ENCODE measurements at places on chromosomes 12 and 14. TPM values are rescaled to one million over a fixed set of nuclear protein-coding genes. Genes with fewer than 3 reads are reported as not detected.
A peak's percentile ranks its signal among the peaks of the same experiment; 100 is the strongest.

DNA sequence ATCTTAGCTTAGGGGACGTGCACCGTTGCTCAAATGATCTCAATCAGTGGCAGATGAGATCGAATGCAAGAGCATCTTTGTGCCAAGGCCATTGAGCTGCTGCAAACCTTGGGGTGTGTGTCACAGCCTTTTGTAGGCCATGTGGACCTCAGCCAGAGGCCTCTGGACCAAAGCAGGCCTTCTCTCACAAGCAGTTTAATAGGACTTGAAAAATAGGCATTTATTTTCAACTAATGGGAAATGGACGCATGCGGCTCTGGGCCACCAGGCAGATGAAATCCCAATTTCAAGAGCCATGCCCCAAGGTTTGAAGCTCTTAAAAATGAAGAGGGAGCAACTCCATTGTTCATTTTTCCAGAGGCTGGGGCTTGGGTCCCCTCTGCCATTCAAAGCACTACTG is 87.3 kb downstream of the TTC7B start:
- no peak for DNase-seq

- no peak for DNase-seq
Observed at GRCh38 chr12:50557421-50557820, 52.6 kb downstream of the DIP2B start.

- DNase-seq: no peak
Observed at GRCh38 chr12:64080319-64081007, 141.6 kb downstream of the KICS2 start.

- DNase-seq: no peak
Observed at GRCh38 chr12:123602651-123603195, 824 bp downstream of the DDX55 start.

GRCh38 chr12:68686595-68687521 is at the start of gene NUP107:
TSS of gene NUP107 (plus strand) at chr12:68686978. CDS start at chr12:68687066, 88 bp downstream.
- DNase-seq: peak; percentile 99

DNA sequence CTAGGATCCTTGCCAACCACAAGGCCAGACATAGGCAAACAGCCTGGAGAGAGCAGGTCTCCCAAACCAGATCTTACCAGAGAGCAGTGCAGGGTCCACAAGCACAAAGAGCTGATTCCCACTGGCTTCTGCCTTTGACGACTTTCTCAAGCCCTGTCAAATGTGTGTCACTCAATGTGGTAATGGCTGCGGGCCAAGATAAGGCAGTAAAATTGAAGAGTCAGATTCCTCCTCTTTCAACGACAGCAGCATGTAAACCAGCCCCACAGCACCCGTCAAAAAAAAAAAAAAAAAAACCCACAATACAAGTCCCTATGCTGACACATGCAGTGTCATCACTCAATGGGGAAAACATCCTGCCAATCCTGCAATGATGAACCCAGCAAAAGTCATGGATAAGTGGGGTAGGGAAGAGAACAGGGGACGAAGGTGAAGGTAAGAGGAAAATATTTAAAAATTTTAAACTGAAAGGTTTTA is at the start of gene STON2:
Gene STON2, minus strand, starts transcription at position 123 of the 477 bp plus-strand sequence. CDS start 1,942 bp downstream, outside the sequence.
- no peak for DNase-seq

DNA sequence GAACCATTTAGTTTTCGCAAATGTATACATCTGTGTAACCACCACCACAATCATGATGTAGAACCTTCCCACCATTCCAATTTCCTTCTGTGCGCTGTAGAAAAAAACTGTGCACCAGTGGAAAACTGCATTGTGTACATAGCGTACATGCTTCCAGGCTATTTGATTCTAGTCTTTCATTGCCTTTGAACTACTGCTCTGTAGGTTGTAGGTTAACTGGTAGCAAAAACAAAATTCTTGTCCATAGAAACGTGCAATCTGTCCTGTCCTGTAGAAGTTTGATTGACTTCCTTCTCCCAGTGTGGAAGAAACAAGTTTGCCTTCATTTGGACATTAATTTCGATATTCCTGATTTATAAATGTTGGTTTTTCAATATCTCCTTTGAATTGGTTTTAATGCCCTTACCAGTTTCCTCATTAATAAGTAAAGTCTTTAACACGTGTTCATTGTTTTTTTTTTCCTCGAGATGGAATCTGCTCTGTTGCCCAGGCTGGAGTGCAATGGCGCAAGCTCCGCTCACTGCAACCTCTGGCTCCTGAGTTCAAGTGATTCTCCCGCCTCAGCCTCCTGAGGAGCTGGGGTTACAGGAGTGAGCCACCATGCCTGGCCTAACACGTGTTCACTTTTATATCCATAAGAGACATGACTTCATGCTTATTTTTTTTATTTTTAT is 3.6 kb upstream of the ISM2 start:
- DNase-seq: no peak

- no peak for DNase-seq
Observed at GRCh38 chr12:27331291-27331926, 1.2 kb upstream of the BMAL2 start.

DNA sequence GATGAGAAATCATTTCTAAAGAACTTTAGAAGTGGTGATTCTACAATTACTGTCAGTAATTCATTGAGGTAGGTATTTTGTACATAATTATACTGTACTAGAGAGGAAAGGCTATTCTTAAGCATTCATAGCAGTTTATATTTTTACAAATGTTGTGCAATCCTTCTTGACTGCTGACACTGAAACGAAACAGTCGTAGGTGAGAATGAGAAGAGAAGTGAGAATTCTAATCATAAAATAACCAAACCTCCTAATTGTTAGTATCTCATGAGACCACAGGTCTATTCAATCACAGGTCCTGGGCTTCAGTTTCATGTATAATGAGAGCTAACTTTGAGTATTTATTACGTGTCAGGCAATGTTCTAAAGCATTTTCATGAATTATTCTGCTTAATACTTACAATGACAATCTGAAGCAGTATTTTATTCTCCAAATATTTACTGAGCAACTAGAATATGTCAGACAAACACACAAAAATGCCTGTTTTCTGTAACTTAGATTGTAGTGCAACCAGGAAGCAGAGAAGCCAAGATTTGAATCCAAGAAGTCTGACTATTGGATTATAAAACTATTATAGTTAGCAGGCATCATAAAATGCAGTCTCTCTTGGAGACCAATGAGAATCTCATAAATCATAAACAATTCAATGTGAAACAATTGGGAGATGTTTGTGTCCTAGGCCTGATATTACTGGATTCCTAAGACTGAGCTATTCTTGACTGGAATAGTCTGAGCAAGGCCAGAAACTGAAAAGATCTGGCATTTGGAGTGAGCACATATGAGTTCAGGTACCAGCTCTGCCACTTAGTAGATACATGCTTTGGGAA is 24.3 kb downstream of the RERG start:
- DNase-seq: no peak

ATG2B gene
- 12.6 TPM for total RNA-seq

TPPP2 gene
- total RNA-seq: not detected

B4GALNT3 gene
- total RNA-seq: 23.3 TPM

Measured in H9 (cell line).